ENCODE measurements at places on chromosomes 6 and 20.
A peak's percentile ranks its signal among the peaks of the same experiment; 100 is the strongest.

GRCh38 chr6:30877419-30878262, 6.7 kb upstream of the DDR1 start:
- DNase-seq, result peak; percentile 62

DNA sequence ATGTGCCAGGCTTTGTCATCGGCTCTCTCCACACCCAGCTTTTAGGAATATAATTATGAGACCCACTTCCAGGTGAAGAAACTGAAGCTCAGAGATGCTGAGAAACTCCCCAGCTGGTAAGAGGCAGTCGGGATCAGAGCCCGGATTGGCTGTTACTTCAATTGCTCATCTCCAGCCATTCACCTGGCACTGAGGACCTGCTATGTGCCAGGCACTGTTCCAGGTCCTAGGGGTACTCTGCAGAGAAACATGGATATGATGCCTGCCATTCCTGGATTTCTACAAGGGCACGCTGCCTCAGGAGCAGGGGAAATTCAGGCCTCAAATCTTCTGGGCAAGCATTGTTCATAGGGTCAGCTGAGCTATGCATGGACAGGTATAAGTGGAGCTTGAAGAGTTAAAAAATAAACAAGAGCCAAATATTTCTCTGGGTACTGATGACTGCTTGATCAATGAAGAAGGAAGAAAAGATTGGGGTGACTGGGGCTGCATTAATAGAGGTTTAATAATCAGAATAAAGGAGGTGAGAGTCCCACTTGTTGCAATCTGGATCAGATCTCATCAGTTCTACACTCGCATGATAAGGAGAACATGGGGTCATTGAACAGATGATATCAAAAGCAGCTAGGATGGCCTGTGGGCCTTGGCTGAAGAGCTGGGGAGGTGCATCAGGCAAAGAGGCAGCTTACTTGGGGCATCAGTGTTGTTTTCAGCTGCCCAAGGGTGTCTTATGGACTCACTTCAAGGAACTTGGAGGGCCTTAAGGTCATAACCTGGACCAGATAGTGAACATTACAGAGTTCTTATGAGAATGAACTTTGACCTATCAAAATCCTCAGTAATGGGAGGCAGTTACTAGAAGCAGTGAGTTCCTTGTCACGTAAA, 80.9 kb upstream of the TOX2 start:
- no peak for DNase-seq

DNA sequence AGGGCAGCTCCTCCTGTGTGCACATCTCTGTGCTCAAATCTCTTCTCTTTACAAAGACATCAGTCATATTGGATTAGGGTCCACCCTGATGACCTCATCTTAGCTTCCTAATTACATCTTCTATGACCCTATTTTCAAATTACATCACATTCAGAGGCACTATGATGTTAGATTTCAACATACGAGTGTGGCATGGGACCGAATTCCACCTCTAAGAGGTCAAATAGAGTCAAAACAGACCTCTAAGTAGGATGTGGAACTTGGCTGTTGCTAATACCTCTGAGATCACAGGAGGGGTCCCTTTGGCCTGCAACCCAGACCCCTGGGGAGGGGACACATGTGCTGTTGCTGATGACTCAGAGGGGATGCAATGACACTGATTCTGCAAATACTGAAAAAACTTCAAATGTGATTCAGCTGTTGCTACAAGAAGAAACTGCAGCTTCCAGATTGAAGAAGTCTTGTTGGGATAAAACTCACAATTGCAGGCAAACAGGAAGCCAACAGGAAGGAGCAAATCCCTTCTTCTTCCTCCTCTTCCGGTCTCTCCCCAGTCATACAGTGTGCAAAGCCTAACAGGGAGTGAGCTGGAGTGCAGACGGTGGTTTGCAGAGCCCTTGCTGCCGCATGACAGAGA, 216.2 kb downstream of the MYLK4 start:
- no peak for DNase-seq

GRCh38 chr20:63023071-63023935, 16.5 kb upstream of the BHLHE23 start:
- DNase-seq, result no peak

GRCh38 chr6:26743157-26743821, 83.7 kb upstream of the ZNF322 start:
- no peak for DNase-seq

- DNase-seq, result no peak
Observed at GRCh38 chr6:43786664-43787329, 16.8 kb downstream of the VEGFA start.

DNA sequence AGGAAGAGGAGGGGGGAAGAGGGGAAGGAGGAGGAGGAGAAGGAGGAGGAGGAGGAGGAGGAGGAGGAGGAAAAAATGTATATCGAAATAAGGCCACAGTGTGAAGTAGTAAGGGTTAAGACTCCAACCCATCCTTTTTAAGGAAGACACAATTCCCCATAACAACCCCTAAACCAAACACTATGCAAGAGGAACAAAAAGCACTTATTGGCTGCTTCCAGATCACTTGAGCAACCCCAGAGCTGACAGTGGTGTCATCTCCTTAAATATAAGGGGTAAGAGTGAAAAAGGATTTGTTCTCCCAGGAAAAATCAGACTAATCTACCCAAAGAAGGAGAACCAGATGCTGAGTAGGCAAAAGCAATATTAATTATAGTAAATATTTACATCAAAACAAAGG, 169.1 kb upstream of the SASH1 start:
- DNase-seq, result no peak

GRCh38 chr6:111952821-111953540, 79.7 kb upstream of the FYN start:
- no peak for DNase-seq
